ENCODE measurements at places on chromosomes 16 and 17.

DNA sequence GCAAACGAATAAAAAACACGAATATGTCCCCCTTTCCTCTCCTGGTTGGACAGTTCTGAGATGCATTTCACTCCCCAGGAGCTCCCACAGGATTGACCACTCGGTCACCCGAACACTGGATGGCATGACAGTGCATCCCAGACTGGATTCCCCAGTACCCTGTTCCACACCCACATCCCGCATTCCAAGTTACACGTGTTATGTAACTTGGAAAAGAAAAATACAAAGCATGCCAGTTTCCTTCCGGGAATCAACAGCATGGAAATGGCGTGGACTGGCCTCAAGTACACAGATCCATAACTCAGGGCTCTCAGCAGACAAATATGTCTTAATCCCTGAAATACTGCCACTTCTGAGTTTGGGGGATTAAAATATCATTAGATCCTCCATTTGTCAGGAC is 12.6 kb upstream of the KLHL36 start:
- no peak for DNase-seq

DNA sequence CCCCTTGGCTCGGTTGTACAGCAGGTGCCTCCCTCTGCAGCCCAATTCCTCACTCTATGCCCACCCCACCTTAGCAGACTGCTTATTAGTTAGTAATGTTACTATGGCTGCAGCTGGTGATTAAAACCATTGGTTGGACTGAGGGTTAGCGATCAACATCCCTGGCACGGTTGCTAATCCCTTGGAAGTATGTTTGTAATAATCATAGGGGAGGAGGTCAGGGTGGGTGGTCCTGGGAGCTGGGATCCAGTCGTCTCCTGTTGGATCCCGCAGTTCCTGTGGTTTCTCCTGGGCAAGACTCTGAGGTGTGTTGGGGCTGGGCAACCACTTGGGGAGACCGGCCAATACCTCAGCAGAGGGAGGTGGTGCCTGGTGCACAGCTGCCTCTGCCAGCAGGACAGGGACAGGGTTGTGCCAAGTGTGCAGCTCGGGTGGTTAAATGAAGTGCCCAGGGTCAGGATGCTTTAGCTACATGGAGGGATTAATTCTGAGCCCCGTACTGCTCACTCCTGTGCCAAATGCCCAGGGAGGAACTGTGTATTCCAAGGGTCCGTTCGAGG is 38.0 kb downstream of the FZD2 start:
- no peak for DNase-seq

- no peak for DNase-seq
Measured at GRCh38 chr17:2736956-2737355, 12.5 kb downstream of the CCDC92B start.

GRCh38 chr17:14214271-14214670 is 22.4 kb downstream of the CDRT15 start:
- no peak for DNase-seq

DNA sequence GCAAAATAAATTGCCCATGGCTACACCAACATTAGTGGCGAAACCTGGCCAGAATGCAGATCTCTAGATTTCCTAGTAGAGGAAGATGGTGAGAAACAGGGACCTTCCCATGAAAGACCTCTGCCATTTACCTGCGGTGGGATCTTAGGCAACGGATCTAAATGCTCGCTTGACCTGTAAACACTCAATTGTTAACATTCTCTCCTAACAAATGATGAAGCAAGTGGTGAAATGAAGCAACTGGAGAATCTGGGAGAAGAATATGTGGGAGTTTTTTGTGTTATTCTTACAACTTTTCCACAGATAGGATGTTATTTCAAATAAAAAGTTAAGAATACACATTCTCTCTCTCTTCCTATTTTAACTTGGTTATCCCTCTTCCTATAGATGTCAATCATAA is 56.6 kb downstream of the SMG6 start:
- no peak for DNase-seq

DNA sequence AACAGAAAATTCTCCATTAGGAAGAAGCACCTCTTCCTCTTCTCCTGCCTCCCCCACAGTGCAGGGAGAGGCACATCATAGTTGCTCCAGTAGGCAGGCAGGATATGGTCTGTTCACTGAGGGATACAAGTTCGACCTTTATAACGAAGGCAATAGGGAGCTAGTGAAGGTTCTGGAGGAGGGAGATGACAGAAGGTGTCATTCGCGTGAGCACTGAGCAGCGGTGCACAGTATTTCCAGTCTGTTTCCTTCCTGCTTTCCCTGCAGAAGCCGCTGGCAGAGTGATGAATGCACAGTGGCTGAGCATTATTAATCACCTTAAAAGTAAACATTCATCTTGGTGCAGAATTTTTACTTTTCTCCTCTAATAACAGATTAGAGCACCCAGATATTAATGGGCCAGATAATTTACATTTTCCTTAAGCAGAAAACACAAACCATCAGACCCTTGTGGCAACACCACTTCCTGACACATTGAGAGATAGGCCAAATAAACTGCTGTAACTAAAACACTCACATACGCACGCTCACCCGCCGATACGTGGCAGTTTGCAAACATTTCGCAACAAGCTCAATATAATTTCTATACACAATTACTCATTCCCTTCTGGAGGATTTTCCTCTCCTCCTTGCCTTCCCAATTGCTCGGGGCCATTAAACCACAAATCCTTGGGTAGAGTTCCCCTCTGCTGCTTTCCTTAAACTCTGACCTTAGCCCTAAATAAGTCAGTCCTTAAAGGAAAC is 69.5 kb downstream of the AIPL1 start:
- no peak for DNase-seq

DNA sequence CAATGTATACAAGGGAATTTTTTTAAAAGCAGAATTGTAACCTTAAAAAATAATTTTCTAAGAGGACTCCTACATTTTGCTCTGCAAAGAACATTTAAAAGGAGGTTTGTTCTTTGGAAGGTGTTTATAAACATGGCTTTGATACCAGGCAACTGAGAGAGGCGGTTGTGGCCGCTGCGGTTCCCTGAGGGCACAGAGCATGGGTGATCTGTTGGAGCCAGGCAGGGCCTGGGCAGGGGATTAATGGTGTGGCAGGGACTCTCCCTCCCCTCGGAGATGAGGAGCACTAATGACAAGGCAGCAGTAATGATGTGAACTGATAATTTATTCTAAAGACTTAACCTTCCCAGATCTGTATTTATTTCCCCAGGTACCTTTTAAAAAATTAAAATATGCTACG is 65.4 kb downstream of the WWP2 start:
- DNase-seq: no peak

- DNase-seq: no peak
Measured at GRCh38 chr17:2450016-2450650, 49.3 kb upstream of the MNT start.

DNA sequence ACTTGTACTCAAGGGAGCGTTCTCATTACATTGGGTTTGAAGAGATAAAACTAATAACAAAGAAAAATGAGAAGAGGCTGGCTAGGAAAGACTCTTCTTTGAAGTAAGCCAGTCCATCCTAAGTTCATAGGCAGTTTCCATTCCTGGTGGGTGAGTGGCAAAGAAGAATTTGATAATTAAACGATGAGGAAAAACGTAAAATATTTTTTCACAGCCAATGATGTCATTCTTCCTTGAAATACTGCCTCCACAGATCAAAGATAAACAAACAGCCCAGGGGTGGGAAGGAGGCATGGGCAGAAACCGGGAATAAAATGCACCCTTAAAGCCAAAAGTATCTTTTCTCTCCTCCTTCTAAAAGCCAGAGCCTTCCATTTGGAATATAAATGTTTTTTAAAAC is 346.6 kb downstream of the PMP22 start:
- DNase-seq: no peak

GRCh38 chr16:86762095-86762494 is 183.7 kb downstream of the FOXL1 start:
- DNase-seq: no peak

GRCh38 chr16:7140899-7141298 is 191.7 kb upstream of the RBFOX1 start:
- no peak for DNase-seq

DNA sequence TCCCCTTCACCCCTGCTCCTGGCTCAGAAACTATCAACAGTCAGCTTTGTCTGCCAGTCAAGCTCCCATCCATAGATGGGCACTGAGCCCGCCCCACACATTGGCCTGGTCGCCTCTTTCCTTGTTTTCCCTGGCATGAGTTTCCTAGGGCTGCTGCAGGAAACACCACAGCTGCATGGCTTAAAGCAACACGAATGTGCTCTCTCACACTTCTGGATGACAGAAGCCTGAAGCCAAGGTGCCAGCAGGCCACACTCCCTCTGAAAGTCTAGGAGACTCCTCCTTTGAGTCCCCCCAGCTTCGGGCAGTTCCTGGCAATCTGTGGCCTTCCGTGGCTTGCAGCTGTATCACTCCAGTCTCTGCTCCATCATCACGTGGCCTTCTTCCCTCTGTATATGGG is 69.9 kb downstream of the TBC1D16 start:
- no peak for DNase-seq

- peak; percentile 8 for DNase-seq
Measured at GRCh38 chr17:51354936-51355335, 94.6 kb downstream of the UTP18 start.

- DNase-seq: peak; percentile 7
Measured at GRCh38 chr17:2885733-2886132, 89.5 kb downstream of the RAP1GAP2 start.

DNA sequence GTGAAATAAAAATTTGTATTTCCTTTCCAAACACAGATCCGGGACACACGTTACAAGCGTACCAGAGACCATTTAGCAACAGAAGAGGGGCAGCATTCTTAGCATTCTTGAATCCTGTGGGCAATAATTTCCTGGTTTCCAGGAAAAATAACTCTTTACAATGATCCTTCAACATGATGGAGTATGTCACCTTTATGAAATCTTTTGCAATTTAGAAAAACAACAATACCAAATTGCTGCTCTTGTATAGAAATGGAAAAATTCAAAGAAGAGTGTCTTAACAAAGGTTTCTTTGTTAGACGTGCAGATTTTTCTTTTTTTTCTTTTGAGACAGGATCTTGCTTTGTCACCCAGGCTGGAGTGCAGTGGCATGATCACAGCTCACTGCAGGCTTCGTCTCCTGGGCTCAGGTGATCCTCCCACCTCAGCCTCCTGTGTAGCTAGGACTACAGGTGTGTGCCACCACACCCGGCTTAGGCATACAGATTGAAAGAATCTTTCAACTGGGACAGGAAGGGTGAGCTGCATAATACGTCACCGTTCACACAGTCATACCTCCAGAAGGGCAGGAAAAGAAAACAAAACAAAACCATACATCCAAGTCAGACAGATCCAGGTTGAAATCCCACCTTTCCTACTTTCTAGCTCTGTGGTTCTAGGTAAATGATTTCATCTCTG is 10.8 kb upstream of the GCSH start:
- DNase-seq: no peak

DNA sequence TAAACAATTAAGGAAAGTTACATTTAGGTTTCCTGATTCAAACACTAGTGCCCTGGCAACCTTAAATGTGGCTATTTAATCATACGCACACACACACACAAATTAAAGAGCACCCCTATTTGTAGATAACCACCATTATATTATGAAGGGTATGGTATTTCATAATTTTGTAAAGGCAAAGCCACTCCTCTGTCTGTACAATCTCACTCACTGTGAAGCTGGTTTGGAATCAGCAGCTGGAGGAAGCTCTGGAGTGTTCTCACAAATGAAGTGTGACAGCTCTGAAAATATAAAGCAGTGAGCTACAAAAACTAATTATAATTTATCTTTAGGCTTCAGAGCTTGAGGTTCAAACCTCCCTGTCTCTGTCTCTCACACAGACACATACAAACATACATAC is 57.9 kb upstream of the KCNJ16 start:
- peak; percentile 7 for DNase-seq

DNA sequence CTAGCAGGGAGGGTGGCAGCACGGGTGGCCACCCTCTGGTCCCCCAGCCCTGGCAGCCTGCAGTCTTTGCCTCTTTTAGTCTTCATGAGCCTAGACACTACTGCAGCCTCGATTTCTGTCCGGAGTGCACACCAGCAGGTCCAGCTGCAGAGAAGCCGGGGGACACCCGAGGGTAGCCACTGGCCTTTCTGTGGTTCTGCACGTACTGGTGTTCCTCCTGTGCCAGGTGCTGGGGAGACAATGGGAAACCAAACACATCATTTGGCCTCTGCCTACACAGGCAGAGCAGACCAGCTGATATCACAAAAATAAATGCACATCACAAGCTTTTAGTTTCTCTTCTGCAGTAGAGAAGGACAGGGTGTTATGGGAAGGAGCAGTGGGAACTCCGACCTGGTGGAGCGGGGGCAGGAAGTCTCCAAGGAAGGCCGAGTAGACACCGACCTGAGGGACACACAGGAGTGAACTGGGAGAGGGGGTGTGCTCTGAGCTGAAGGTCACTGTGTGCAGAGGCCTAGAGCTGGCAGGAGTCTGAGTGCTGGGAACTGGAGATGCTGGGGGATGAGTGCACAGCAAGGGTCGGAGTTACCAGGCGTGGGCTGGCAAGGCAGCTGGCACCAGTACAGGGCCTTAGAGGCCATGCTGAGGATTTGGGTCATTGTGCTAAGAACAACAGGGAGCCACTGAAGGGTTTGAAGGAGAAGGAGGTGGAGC is 23.1 kb downstream of the GPT2 start:
- no peak for DNase-seq

DNA sequence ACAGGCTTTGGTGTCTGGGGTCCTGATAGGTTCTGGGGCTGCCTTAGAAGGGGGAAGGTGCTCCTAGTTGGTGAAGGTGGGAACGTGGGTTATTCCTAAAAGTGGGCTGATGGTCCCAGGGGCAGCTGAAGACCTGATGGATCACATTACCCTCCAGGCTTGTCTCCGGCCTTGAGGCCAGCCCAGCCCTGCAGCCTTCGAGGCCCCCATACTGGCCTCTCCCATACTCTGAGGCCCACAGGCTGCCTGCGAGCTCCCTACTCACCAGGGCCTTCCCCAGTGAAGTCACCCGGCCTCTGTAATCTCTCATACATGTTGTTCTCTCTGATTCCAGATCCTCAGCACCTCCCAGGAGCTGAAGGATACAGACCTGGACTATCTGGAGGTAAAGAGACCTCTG is 2.7 kb downstream of the RNF112 start:
- DNase-seq: no peak

DNA sequence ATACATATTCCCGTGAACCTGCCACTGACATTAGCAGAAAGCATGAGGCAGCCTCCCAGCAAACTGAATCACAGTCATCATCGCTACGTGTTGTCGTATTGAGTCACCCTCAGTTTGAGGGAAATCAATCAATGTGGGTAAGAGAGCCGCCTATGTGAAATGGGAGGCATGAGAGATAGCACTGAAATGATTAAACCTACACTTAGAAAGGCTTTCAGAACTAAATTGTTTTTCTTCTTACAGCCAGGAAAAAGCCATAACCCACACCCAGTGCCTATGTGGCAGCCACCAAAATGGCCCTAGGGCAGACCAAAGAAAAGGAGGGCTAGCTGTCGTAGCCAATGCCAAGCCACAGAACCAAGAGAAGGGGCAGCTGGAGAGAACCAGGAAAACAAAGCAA is 90.5 kb downstream of the ADAMTS18 start:
- DNase-seq: no peak

GRCh38 chr16:287298-287811 is 4.4 kb downstream of the PDIA2 start:
- DNase-seq: peak; percentile 70

- DNase-seq: no peak
Measured at GRCh38 chr17:50183421-50183994, 17.7 kb downstream of the SGCA start.

Measured in NCI-H1092 treated with DMSO at 0.1 percent for 48 hours (cell line).